Activated CD4-positive, CD25-positive, alpha-beta regulatory T cell treated with anti-CD3 and anti-CD28 coated beads, Interleukin-2, amount 50 U/mL, for 16 hours (primary cell): ENCODE measurements at places on chromosomes 11 and 22.
A peak's percentile ranks its signal among the peaks of the same experiment; 100 is the strongest.

- DNase-seq, result no peak
Measured at GRCh38 chr11:86745571-86745970, 54.8 kb upstream of the PRSS23 start.

- DNase-seq, result no peak
Measured at GRCh38 chr11:68722143-68722542, 29.2 kb downstream of the TESMIN start.

GRCh38 chr22:33327348-33327860 lies 269.2 kb upstream of the SYN3 start:
- DNase-seq, result no peak

DNA sequence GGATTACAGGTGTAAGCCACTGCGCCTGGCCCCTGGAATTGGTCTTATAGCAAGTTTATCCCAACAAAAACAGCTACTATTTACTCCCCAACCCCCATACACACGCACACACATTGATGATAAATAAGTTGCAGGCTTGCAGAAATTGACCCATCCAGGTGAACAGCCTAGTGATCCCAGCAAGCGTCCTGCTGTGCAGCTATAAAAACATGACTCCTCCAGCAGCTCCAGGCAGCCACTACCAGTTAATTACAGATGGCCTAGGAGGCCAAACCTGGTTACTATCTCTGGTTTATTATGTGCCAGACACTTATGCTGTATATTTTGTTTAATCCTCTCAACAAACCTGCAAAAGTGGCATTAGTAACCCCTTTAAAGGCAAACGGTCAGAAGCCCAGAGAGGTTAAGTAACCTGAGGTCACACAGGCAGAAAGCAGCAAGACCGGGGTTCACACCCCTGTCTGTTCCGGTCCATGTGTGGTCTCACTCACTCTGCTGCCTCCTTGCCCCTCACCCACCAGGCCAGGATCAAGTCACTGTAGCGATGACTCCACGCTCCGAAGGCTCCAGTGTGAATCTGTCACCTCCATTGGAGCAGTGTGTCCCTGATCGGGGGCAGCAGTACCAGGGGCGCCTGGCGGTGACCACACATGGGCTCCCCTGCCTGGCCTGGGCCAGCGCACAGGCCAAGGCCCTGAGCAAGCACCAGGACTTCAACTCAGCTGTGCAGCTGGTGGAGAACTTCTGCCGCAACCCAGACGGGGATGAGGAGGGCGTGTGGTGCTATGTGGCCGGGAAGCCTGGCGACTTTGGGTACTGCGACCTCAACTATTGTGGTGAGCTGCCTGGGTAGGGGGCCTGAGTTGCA lies 6.6 kb downstream of the F2 start:
- no peak for DNase-seq

GRCh38 chr11:45450189-45450588 lies 164.0 kb upstream of the SYT13 start:
- DNase-seq, result no peak

DNA sequence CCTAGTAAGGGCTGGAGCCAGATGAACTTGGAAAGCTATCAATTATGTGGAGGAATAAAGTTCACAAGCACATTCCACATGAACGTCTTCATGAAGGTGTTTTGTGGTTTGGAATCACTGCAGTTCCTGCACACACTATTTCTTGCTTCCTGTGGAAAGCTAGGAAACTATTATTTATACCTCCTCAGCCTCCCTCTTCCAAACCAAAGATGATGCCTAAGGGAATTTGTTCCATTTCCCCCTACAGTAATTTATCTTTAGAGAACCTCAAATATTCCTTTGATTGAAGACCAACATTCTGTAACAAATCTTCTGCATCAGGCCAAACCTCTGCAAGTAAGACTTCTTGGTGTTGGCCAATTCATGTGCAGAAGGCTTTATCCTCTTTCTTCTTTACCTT lies 115.8 kb upstream of the ARHGAP20 start:
- DNase-seq, result no peak

DNA sequence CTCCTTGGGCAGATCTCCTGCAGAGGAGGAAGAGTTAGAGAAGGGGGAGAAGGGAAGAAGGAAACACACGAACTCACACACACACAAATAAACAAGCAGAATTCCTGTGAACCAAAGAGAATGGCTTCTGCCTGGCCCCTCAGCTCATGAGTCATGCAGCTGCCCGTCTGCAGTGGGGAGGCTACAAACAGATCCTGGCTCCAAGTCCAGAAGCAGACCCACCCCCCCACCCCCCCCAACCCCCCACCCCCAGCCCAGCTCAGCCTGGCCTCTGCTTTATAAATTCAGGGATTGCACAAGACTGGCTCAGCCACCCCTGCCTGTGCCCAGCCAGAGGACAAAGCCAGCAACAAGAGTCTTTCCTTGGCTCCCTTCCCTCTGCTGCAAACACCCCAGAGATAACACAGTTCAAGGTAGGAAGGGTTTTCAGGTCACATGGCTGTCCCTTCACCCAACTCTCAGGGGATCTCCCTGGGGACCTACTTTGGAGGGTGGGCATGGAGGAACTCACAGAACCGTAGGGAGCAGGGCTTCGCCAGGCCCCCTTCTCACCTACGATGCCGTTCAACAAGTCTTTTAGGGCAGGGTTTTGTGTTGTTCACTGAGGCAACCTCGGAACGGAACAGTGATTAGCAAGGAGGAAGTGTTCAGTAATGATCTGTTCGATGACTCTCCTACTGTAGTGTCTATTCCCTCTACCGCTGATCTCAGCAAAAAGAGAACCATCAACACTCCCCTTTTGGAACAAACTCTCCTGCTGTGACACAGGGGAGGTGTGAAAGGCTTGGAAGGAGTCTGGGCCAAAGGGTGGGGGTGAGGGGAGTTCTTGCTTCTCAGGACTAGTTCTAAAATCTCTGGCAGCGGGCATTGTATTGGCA lies 35.5 kb downstream of the RPL27A start:
- no peak for DNase-seq

DNA sequence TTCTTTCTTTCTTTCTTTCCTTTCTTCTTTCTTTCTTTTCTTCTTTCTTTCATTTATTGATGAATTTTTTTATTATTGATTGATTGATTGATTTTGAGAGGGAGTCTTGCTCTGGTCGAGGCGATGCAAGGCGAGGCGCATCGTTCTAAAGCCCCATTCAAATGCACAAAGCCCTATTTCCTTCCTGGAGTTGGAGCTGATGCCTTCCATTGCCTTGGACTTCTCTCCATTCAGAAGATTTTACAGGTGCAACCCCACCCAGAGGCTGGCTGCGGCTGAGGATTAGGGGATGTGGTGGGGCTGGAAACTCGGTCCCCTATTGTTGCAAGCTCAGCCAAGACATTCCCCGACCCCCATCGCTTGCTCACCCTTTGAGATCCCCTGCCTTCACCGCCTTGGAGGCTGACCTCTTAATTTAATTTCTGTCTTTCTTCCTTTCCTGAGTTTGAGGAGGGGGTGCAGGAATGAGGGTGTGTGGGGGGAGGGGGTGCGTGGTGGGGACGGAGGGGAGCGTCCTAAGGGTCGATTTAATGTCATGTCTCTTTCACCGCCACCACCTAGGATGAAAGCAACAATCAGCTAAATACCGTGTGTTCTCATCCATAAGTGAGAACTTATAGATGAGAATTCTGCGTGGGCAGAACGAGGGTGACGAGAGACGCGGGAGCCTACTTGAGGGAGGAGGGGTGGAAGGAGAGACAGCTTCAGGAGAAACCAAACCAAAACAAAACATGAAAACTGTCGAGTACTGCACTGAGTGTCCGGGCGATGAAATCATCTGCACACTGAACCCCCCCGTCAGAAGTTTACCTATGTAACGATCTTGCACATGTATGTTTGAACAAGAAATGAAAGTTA lies 3913.9 kb upstream of the OR11H1 start:
- no peak for DNase-seq

- DNase-seq, result no peak
Measured at GRCh38 chr11:61737131-61737530, 15.3 kb upstream of the MYRF start.

GRCh38 chr11:8477680-8478079 lies 116.3 kb downstream of the STK33 start:
- DNase-seq, result no peak

DNA sequence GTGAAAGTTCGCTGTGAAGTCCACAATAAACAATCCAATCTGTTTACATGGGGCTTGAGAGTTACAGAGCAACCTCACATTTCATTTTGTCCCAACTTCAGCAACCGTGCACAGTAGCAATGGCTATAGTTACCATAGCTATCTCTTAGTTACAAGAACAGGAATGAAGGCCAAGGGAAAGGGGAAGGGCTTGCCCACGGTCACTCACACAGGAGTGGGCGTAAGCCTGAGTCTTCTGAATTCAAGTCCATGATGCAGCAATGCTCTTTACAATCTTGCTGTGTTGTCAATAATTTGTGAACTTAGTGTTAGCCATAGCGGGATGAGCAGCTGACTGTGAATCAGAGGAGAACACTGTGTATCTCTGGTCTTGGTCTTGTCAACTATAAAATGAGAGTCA lies 102.9 kb downstream of the ADAMTS15 start:
- DNase-seq, result no peak

GRCh38 chr11:132770829-132771530 lies 761.3 kb downstream of the OPCML start:
- no peak for DNase-seq

DNA sequence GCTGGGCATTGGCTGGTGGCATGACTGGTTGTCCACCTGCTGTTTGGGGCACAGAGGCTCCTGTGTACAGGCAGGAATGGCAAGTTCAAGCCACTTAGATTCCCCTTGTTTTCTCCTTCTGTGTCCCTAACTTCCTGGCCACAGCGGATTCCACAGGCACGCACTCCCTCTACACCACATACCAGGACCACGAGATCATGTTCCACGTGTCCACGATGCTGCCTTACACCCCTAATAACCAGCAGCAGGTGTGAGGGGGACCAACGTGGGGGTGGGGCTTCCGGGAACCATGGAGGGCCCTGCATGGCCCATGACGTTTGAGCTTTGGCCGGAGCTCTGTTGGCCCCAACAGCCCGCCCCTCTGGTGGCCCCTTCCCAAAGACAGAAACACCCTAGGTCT lies 7.8 kb downstream of the SIPA1 start:
- no peak for DNase-seq

GRCh38 chr11:15775015-15775541 lies 581.3 kb downstream of the SOX6 start:
- DNase-seq, result no peak

DNA sequence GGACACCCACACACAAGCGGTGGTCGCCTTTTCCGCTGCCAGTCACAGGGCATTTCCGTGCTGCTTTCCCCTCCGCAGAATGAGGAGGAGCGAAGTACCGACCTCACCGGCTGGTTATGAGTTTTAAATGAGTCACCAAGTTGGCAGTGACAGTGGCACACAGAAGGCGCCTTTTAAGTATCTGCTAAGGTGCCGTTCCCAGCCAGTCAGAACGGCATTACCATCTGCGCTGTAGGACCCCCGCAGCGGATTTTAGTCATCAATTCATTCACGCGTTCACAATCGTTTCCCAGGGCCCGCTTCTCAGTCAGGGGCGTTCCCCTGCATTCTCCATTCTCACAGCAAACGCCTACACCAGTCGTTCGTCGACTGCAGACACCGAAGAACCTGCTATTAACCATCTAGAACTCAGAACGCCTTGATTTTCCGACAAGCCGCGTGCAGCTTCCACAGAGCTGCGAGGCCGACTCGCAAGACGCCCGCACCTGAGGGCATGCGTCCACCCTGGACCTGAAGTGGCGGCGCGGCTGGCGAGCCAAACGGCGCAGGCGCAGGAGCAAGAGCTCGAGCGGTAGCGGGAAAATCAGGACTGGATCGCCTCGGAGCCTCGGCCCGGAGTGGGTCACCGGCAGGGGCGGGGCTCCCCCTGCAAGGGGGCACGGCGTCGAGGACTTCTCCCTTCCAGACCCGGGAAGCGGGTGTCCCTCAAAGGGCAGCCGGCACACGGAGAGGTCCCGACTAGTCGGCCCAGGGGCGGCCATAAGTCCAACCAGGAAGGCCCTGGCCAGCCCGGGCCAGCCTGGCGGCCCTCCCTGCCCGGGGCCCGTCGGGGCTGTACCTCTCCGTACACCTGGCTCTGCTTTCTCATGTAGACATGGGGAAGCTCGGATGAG lies 642 bp downstream of the CYP2R1 start:
- peak; percentile 71 for DNase-seq
